Activated CD4-positive, alpha-beta T cell treated with anti-CD3 and anti-CD28 coated beads, Interleukin-2, amount 10 ng/mL, durations not matched to agents 7 days and 5 days (primary cell): ENCODE measurements at places on chromosomes 7 and 10.

DNA sequence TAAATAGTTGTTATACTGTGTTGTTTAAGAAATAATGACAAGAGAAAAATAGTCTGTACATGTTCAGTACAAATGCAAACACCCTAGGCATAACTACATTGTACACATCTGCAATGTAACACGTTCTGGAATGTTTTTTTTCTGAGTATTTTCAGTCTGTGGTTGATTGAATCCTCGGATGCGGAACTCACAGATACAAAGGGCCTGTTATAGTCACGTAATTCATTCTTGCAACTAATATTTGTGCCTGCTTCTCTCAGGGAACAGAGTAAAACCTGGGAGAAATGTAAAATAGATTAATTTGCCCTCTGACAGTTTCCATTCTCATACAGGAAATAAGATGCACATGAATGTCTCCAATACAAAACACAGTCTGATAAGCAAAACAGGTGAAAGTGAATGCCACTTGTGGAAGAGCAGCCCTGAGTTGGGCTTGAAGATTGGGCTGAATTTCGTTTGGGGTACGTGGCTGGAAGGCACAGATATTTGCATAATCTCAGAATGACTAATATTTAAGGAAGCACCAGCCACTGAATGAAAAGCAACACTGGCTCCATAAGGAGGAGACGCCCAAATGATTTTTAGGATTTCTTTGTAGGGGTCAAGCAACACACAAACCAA lies 19.1 kb downstream of the DENND2A start:
- DNase-seq: no peak

DNA sequence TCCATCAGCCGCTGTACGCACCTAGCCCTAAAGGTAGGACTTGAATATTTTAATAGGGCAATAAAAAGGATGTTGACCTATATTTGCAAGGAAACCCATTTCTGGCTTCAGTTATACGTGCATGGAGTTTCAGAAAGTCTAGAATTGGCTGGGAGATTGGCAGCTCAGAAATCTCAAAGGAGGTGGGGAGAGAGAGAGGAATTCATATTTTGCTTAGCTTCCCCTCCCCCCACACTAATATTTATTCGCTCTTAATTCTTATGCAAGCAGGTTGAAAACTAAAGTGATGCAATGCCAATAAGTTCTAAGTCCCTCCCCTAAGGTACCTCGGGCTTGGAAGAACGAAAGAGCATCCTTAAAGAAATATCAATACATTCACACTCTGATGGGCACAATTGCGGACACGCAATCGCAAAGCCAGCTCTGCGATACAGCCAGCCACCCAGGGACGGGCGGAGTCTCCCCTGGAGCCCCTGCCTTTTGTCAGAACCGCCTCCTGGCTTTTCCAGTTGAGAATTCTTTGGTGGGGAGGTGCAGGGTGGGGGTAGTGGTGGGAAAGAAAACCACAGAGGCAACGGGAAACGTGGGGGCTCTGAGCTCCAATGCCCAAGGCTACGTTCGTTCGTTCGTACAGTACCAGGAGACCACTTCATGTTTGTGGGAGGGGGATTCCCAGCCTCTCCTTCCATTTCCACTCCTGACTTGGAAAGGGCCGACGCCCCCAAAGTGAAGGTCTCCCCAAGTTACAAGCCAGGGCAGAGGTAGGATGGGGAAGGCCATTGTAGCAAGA lies 1.3 kb downstream of the SHH start:
- no peak for DNase-seq

DNA sequence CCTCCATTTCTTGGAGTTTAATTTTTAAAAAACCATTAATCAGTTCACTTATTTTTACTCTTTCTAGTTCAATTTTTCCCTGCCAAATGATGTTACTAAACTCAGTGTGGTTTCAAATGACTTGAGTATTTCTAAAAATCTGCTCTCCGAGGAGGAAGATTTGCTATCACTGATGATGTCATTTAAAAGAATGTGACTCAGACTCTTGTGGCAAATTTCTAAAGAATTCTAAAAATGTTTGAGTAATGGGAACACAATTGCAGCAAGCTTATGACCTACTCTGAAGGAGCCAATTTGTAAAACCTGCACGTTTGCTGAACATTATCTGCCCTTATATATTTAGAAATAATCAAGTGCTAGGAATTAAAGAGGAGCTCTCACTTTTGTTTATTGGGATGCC lies 88.6 kb downstream of the SPAG6 start:
- DNase-seq: no peak

DNA sequence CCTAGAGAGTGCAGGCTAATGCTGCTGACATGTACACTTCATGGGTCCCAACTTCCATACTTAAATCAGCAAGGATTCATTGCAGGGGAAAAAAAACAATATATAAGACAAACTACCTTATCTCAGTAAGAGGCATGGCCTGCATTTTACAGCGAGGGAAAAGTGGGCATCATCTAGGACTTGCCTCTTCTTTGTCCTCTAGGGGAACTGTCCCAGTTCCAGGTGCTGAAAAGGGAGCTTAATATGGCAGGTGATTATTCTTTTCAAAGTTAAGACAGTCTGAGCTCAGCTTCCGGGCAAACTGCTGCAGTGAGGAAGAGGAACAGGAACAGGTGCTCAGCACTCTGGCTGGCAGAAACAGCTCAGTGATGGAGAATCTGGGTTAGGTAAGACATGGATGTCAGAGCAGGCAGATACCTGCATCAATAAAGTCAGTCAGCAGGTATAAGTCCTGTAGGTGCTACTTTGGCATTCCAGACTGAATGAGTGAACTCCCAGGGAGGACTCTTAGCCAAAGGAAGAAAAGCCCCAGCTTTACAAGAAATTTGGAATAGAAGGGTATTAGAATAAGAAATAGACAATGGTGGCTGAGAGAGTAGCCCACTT lies 147.2 kb downstream of the TMEM178B start:
- no peak for DNase-seq
